ENCODE measurements at places on chromosomes 3 and 15.

DNA sequence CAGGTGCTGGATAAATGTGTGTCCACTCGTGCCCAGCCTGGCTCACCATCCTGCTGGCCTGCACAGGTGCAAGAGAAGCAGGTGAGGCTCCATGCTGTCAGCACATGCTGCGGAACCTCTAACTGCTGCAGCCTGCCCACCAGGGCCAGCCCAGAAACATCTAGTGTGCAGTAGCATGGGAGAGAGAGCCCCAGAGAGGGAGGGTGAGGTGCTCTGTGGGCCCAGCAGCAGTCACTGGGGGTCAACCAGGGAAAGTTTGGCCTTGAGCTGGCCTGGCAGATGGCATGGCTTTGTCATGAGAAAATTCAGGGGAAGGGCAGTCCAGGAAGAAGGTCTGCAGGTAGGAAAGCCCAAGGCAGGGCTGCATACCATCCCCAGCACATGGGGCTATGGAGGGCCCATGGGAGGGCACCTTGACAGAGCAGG is 18.2 kb upstream of the PRR23E start:
- DNase-seq, result no peak

- DNase-seq, result no peak
These were observed 97.0 kb downstream of the SAMMSON start for GRCh38 chr3:70096376-70097066.

- DNase-seq, result no peak
These were observed 237.0 kb downstream of the UACA start for GRCh38 chr15:70526221-70526973.

GRCh38 chr15:42155546-42156242 is 742 bp downstream of the PLA2G4F start:
- no peak for DNase-seq

GRCh38 chr3:155890671-155891190 is 20.3 kb downstream of the GMPS start:
- no peak for DNase-seq

- no peak for DNase-seq
These were observed 5.2 kb upstream of the GPR176 start for GRCh38 chr15:39925112-39925842.

DNA sequence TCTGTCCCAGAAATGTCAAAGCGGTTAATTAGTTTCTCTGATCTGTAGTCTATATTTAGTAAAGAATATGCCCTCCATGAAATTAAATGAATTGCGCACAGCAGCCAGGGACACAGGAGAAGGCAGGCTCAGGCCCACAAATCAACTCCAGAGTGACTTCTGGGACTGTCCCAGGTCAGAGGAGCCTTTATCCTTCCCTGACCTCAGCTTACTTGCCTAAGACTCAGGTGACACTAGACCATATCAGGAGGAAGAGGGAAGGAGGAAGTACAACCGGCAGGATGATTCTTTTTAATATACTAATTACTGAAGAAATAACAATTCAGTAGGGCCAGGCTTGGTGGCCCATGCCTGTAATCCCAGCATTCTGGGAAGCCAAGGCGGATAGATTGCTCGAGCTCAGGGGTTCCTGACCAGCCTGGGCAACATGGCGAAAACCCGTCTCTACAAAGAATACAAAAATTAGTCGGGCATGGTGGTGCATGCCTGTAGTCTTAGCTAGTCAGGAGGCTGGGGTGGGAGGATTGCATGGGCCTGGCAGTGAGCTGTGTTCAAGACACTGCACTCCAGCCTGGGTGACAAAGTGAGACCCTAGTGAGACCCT is 1.8 kb upstream of the GPR15 start:
- no peak for DNase-seq

GRCh38 chr3:88912294-88912877 is 195.0 kb upstream of the EPHA3 start:
- DNase-seq, result no peak
